ENCODE measurements at places on chromosomes 4 and X.
A peak's percentile ranks its signal among the peaks of the same experiment; 100 is the strongest.

DNA sequence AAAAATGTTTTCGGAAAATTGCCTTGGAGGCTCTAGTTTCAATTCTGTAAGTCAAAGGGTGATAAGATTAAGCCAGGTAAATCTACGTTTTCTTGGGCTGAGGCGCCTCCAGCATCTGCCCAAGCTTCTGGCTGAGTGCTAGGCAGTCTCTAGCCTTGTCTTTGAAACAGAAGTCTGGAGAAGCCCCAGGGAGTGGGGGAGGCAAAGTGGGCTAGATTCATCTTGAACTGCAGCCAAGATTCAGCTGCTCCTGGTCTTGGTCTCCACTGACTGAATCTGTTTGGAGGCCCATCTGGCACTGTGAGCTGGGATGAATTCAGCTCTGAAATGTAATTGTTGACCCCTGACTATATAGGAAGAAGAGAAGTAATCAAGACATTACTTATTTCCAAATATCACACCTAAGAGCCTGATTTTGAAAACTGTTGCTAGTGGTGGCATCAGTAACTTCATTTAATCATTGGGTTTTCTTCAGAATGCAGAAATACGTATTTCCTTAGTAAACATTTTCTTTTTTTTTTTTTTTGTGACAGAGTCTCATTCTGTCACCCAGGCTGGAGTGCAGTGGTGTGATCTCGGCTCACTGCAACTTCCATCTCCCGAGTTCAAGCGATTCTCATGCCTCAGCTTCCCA lies 187.3 kb upstream of the LEF1 start:
- DNase-seq, result no peak

GRCh38 chrX:142576615-142577014 lies 371.5 kb upstream of the MAGEC2 start:
- DNase-seq, result no peak

DNA sequence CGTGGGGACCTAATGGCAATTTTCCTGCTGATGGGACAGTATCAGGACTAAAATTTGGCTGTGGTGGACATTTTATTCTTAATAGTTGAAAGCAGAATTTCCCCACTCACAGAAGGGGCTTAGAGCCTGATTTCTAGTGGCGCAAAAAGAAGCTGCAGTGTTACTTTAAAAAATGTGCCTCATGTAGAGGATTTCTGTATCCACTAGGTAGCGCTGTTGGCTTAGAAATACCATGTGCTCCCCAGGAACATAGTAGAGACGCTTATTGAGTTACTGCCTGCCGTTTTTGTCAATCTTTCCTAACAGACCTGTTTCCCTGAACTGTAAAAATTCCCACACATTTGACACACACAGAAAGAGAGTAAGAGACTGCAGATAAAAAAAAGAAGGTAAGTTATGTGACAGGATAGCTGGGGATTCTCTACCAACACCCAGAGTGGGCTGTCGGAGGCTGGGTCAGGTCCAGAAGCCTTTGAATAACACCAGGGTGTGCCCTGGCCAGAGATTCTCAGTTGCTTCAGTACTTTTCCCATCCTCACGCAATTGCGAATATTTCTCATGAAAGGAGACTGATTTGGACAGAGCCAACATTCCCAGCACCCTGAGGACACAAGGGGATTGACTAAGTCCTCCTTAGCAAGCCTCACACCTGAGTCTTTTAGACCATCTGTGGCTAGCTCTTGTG lies 88.4 kb downstream of the ZXDA start:
- DNase-seq, result peak; percentile 0

- DNase-seq, result no peak
Measured at GRCh38 chr4:88012647-88013046, 5.2 kb downstream of the PKD2 start.

GRCh38 chrX:43560247-43560946 lies 95.7 kb upstream of the MAOA start:
- DNase-seq, result no peak

- DNase-seq, result no peak
Measured at GRCh38 chrX:12877386-12877785, 10.5 kb downstream of the TLR7 start.

- no peak for DNase-seq
Measured at GRCh38 chr4:171031338-171031737, 781.9 kb upstream of the GALNTL6 start.

- no peak for DNase-seq
Measured at GRCh38 chr4:146335763-146336409, 121.5 kb downstream of the REELD1 start.

DNA sequence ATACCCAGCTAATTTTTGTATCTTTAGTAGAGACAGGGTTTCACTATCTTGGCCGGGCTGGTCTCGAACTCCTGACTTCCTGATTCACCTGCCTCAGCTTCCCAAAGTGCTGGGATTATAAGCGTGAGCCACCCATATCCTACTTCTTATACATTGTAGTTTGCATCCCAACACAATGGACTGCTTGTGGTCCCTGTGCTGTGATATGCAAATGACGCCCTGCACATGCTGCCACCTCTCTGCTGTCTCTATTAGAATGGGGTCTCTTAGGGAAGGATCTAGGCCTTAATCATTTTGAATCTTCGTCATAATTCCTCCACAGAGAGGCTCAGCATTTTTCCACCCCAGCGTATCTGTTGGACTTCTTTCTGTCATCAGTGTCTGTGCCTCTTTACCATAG lies 595.9 kb downstream of the ADGRL3 start:
- no peak for DNase-seq

GRCh38 chr4:30901461-30902451 lies 181.6 kb downstream of the PCDH7 start:
- DNase-seq, result no peak

DNA sequence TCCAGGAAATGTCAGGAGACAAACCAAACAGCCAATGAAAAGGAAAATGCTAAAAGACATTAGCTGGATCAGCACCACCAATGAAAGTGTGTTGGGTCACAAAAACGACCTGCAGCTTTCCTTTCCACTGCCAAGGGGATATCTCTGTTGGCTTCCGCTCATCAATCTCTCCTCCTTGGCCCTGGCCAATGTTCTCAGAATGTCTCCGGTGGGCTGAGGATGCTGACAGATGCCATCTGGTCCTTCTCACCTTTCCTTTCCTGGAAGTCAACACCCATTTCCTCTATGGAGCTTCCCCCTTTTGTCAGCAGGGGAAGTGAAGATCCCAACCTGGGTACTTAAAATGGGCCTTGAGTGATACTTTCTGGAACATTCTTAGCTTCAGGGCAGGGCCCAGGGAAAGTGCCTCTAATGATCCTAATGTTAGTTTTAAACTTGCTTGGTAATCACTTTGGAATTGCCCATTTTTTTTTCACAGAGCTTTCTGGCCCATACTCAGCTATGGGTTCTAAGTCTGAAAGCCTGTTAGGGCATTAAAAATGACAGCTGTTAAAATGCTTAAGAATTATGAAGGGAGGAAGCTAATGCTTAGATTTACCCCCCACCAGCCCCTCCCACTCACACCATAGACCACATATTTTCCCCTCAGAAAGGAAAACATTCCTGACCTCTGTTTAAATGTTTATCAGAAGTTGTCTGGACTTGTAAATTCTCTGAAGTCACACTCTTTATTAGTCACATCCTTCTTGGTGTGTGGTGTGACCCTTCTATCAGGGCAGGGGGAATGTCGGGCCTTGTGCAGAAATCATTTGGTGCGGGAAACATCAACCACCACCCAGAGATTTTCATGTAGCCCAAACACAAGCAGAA lies 29.2 kb downstream of the IGFBP7 start:
- peak; percentile 77 for DNase-seq

DNA sequence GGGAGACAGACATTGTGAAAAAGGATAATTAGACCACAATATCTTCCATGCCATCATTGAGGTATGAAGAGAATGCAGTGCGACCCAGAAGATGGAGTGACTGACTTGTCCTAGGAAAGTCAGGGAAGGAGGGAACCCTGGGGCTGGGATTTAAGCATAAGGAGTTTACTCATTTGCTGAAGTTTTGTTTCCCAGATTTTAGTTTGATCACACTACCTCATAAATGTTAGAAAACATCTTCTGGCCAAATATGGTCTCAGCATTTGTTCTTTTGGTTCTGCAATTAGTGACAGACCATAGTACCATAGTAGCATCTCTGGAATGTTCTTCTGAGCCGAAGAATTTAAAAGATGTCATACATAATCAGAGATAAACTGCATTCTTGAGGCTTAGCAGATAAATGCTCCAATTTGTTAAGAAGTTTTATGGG lies 96.5 kb upstream of the PGRMC2 start:
- DNase-seq, result peak; percentile 87

DNA sequence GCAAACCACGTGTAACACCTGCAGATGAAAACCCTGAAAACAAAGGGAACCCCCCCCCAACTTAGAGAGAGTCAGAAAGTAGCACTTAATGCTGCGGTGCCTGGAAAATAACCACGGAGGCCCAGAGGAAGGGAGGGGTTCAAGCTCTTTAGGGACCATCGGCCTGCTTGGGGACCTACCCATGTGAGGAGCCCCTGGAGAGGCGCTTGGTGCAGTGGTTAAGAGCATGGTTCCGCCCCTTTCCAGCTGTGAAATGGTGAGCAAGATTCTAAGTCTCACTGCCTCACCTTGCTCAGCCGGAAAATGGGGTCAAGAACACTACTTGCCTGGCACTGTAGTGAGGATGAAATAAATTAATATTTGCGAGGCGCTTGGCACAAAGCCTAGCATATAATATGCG lies 13.8 kb downstream of the SLC25A5 start:
- no peak for DNase-seq

GRCh38 chrX:150482537-150483206 lies 85.7 kb upstream of the MTM1 start:
- no peak for DNase-seq

DNA sequence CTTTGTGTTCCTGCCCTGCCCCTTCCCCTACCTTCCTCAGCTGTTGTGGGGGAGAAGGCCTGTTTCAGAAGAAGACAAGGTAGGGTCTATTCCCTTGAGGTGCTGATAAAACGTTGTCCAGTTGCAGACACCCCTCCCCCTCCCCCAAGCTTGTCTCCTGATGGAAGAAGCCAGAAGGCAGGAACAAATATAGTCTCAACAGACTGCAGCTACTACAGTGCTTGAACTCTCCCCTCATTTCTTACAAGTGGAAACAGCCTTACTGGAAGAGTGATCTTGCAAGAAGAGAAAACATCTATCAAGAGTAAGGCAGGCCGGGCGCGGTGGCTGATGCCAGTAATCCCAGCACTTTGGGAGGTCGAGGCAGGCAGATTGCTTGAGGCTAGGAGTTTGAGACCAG lies 11.0 kb upstream of the MAP7D3 start:
- no peak for DNase-seq

Data from fibroblast of skin of left biceps (primary cell).